Stimulated activated CD8-positive, alpha-beta memory T cell treated with anti-CD3 and anti-CD28 coated beads, Interleukin-7, amount 100 ng/mL, for 1 hour (primary cell): ENCODE measurements at places on chromosomes 4 and X.

GRCh38 chrX:143940119-143940518 lies 56.2 kb downstream of the UBE2NL start:
- DNase-seq, result no peak

- DNase-seq, result no peak
These were observed 265.2 kb upstream of the BOD1L1 start for GRCh38 chr4:13892739-13893105.

DNA sequence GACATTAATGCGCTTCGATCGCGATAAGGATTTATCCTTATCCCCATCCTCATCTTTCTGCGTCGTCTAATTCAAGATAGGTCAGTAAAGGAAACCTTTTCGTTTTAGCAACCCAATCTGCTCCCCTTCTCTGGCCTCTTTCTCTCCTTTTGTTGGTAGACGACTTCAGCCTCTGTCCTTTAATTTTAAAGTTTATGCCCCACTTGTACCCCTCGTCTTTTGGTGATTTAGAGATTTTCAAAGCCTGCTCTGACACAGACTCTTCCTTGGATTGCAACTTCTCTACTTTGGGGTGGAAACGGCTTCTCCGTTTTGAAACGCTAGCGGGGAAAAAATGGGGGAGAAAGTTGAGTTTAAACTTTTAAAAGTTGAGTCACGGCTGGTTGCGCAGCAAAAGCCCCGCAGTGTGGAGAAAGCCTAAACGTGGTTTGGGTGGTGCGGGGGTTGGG lies 528 bp upstream of the FGF2 start:
- no peak for DNase-seq

GRCh38 chr4:18106620-18107019 lies 85.1 kb upstream of the LCORL start:
- DNase-seq, result no peak

- no peak for DNase-seq
These were observed 61.8 kb downstream of the NEIL3 start for GRCh38 chr4:177371461-177371860.

DNA sequence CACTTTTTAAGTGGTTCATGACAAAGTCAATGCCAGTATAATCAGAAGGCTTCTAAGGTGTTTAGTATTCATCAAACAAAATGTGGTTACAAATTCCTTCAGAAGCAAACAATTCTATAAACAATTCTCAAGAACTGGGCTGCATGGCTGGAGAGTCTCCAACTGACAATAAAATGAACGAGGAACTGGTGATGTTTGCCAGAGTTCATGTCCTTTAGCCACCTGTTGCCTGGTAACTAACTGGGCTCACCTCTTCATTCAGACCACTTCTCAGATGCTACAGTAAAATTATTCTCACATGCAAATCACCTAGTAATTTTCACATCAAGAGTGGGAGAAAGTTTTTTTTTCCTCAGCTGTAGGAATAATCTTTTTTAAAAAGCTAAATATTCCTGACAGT lies 53.3 kb downstream of the CAMK2D start:
- DNase-seq, result no peak

- no peak for DNase-seq
These were observed 1.0 kb downstream of the LAMP2 start for GRCh38 chrX:120468071-120468470.

DNA sequence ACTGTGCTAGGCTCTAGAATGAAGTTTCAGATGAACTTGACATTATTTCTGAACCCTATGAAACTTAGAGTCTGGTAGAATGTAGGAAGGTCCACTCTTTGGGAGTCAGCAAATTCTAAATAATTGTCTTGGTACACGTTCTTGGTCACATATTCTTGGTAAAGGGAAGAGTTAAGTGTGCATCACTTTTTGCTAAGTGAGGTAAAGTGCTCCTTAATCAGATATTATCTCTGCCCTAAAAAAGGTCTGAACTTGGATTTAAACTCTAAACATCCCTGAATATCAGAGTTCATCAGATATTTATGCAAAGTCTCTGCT lies 7.2 kb downstream of the OCIAD2 start:
- no peak for DNase-seq

DNA sequence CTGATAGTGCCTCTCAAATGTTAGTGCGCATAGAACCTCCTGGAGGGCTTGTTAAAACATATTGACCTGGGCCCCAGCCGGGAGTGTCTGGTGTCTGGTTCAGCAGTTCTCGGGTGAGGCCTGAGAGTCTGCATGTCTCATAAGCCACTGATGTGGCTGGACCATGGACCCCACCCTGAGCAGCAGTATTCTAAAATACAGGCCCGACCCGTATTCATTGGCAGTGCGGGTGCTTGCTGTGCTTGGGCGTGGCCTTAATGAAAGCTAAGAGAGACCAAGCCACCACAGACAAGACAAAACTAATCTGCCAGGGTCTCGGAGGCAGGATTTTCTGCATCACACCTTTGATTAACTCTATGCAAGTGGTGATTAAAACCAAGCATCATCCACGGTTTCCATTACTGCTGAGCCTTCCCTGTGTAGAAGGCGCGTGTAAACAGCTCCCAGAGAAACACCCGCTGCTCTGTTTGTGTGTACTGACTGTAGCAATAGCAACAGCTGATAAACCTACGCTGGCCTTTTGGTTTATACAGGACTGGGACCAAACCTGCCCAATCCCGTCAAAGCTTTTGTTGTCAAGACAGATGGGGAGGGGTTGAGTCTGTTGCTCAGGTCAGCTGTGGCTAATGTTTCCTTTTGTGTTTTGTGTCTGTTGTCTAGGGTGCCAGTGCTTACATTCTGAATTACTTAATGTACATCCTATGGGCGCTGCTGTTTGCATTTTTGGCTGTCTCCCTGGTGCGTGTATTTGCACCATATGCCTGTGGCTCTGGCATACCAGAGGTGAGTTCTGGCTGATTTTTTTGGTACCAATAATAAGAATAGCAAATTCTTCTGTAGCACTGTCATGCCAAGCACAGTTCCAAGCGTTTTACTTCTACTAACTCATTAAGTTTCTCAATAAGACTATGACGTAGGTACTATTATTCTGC lies 40.8 kb downstream of the CLCN4 start:
- DNase-seq, result no peak

- DNase-seq, result no peak
These were observed 98.0 kb downstream of the CLCN4 start for GRCh38 chrX:10254739-10255138.

GRCh38 chr4:73193155-73193554 lies 65.4 kb downstream of the ANKRD17 start:
- DNase-seq, result no peak

DNA sequence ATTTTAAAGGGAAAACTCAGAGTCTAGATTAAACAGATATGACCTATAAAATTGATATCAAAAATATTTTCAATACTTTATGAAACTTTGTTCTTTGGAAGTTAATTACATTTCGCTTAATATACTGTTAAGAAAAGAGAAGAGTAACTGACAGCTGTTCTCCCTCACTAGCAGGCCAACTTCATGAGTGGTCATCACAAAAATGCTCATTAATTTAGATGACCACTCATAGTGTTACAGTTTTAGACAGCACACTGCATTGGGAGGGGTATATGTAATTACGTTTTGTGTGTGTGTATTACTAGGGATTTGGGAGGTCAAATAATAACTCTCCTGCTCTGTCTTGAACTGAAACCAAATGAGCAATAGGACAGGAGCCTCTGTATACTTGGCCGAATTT lies 80.2 kb upstream of the EDNRA start:
- DNase-seq, result no peak

DNA sequence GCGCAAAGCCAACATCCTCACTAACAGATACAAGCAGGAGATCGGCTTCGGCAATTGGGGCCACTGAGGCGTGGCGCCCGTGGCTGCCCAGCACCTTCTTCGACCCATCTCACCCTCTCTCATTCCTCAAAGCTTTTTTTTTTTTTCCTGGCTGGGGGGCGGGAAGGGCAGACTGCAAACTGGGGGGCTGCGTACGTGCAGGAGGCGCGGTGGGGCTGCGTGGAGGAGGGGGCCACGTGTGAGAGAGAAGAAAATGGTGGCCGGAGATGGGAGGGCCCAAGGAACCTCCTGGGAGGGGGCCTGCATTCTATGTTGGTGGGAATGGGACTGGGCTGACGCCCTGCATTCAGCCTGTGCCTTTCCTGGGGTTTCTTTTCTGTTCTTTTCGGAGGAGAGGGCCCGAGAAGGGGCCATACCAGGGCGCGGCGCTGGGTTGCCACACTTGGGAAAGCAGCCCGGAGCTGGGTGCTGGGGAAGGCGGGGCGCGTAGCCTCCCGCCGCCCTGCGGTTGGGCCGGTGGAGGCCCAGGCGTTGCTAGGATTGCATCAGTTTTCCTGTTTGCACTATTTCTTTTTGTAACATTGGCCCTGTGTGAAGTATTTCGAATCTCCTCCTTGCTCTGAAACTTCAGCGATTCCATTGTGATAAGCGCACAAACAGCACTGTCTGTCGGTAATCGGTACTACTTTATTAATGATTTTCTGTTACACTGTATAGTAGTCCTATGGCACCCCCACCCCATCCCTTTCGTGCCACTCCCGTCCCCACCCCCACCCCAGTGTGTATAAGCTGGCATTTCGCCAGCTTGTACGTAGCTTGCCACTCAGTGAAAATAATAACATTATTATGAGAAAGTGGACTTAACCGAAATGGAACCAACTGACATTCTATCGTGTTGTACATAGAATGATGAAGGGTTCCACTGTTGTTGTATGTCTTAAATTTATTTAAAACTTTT lies 4.5 kb downstream of the MID1IP1 start:
- DNase-seq, result no peak

DNA sequence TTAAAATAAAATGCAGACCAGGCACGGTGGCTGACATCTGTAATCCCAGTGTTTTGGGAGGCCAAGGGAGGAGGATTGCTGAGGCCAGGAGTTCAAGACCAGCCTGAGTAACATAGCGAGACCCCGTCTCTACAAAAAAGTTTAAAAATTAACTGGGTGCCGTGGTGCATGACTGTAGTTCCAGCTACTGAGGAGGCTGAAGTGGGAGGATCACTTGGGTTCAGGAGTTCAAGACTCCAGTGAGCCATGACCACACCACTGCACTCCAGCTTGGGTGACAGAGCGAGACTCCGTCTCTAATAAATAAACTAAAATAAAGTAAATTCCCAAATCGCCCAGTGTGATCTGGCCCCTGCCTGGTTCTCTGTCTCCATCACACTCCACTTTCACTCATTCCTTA lies 43.7 kb downstream of the TENM3 start:
- no peak for DNase-seq

GRCh38 chrX:39456894-39457604 lies 640.7 kb downstream of the BCOR start:
- no peak for DNase-seq

DNA sequence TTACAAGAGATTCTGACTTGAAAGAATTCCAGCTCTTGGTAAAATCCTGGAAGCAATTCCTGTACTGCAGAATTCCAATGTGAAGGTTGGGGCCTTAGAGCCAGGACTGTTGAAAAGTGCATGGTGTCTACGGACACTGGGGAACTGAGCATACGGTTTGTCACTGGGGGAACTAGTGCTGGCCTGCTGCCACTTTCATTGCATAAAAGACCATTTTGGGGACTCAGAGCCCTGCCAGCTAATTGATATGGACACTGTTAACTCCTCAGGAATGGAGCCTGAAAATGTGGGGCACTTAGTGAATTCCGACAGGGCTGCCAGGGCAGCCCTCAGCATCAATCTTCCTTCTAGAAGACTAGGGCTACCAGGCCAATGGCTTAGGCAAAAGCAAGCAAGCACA lies 55.9 kb downstream of the AMOT start:
- DNase-seq, result no peak

- DNase-seq, result no peak
These were observed 3.6 kb downstream of the PCDH18 start for GRCh38 chr4:137528673-137529072.

GRCh38 chr4:139986106-139986505 lies 167.9 kb downstream of the MAML3 start:
- DNase-seq, result no peak

DNA sequence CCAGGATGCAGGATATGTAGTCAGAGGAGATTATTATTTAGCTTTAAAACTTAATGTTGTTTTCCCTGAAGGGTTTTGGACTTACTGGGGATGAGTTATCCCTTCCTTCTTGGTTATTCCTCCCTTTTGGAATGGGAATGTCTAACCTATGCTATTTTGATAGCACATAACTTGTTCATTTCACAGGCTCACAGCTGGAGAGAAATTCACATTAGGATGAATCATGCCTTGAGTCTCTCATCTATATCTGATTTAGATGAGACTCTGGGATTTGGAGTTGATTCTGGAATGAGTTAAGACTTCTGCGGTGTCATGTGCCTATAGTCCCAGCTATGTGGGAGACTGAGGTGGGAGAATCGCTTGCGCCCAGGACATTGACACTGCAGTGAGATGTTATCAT lies 81.1 kb downstream of the ATP11C start:
- no peak for DNase-seq

GRCh38 chrX:133415276-133416105 lies at the start of gene GPC4:
Gene GPC4 (minus strand): TSS chrX:133415489. CDS start chrX:133414965, 524 bp downstream.
- no peak for DNase-seq

- no peak for DNase-seq
These were observed 53.1 kb downstream of the CCNI start for GRCh38 chr4:77022560-77023179.

- DNase-seq, result no peak
These were observed 30.5 kb downstream of the GPR50 start for GRCh38 chrX:151206871-151207270.

DNA sequence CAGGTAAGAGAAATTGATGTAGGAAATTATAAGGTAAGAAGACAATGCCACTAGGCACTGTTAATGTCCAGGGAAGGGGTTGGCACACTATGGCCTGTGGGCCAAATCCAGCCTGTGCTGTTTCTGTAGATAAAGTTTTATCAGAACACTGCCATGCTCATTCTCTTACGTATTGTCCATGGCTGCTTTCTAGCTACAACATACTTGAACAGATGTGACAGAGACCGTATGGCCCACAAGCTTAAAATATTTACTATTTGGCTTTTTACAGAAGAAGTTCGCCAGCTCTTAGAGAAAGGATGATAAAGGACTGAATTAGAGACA lies 168.0 kb downstream of the CDS1 start:
- no peak for DNase-seq
